Fibroblast of skin of right quadriceps (primary cell): ENCODE measurements at places on chromosomes 1 and 21.

GRCh38 chr1:86394416-86394815 is 1.7 kb downstream of the ODF2L start:
- DNase-seq, result no peak

GRCh38 chr1:157948312-157949073 is 45.0 kb upstream of the KIRREL1 start:
- DNase-seq, result peak; percentile 24

GRCh38 chr1:66336641-66336990 is 197.3 kb upstream of the SGIP1 start:
- DNase-seq, result no peak

GRCh38 chr21:26408511-26408910 is 164.6 kb downstream of the CYYR1 start:
- DNase-seq, result peak; percentile 60

DNA sequence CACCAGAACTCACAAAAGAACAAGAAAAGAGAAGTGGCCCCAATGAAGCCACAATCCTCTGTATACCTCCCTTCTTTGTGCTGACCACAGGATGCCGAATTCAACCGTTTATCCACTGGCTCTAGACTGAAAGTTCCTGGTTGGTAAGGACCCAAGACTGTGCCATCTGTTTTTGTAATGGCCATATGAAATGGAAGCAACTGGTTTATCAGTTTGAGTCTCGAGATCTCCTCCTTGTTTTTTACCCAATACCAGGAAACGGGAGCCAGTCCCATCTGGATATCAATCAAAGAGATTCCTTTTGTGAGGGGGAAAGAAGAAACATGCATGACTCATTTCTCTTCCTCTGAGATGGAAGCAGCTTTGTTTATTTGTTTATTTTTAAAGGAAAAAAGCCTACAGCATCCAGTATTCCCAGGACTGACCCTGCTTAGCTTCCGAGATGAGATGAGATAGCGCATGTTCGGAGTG is 32.4 kb upstream of the ZNF124 start:
- no peak for DNase-seq

GRCh38 chr1:203406446-203407045 is 55.6 kb upstream of the FMOD start:
- DNase-seq, result no peak

- no peak for DNase-seq
These were observed 27.5 kb upstream of the KDM4A start for GRCh38 chr1:43622471-43622870.

DNA sequence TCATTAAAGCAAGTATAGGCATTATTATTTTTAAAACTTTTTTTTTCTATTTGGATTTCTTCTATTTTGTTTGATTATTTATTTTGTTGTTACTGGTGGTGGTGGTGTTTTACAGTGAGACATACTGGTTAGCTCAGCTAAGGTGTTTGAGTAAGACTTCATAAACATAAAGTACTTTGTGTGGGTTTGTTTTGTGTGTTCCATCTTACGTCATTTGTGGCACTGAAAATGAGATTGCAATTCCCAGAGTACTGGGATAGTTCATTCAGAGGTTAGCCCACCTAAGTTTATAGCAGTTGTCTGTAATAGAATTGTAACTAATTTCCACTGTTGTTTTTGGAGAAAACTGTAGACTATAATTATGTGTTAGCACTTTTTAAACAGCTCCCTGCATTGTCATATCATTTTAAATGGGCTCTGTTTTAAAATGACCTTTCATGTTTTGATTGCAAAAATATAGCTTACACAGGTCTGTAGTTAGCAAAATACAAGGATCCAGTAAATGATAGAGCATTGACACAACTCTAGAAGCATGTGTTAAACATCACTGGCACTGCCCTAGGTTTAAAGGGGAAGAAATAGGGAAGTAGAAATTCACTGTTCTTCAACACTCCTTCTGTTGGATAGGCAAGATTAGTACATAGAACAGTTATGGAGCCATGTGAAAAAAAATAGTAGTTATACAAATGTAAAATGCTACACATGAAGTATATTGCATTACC is 171.7 kb downstream of the NFIA start:
- no peak for DNase-seq

GRCh38 chr1:223211323-223211985 is 68.4 kb upstream of the TLR5 start:
- no peak for DNase-seq

GRCh38 chr1:206461602-206462455 is 8.4 kb upstream of the IKBKE start:
- peak; percentile 69 for DNase-seq

DNA sequence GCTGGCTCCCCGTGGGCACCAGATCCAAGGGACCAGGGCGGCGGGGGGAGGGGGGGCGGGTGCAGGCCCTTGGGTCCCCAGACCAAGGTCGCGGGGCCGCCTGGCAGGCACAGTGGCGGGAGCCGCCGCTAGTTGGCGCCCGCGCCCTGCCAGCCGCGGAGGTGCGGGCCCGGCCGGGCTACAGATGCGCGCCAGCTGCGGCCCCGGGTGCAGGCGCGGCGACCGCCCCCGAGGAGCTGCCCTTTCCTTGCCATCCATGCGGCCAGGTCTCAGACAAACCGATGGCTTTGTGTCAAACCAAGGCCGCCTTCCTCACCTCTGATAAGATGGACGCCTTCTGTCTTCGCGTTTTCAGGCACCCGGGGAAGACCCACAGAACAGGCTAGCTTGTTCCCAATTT is 2.2 kb upstream of the RUNX3 start:
- DNase-seq, result no peak

DNA sequence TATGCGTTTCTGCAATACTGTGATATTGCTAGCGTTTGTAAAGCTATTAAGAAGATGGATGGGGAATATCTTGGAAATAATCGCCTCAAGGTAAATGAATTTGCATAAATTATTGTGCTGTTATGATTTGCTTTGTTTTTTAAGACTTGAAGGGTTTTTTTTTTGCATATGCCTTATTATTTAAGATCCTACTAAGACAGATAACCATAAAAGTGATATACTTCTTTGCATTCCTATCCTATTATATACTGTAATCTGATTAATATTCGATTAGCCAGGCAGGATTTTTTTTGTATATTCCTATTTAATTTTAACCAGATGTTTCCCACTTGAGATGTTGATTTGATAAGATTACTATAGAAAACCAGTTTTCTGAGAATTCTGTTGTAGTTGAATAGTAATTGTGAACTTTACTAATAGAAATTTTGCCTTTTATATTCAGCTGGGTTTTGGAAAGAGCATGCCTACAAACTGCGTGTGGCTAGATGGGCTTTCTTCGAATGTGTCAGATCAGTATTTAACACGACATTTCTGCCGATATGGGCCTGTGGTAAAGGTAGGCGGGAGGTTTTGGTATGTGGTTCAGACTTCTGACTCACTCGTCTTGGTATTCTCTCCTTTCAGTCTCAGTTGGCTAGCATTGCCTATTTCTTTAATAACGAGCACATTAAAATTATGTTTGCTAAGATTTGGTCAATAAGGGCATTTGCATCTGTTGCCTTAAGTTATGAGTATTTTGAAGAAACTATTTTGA is 56.8 kb downstream of the ZBTB17 start:
- DNase-seq, result peak; percentile 89

- no peak for DNase-seq
These were observed 5.0 kb upstream of the TRABD2B start for GRCh38 chr1:48002142-48002541.

DNA sequence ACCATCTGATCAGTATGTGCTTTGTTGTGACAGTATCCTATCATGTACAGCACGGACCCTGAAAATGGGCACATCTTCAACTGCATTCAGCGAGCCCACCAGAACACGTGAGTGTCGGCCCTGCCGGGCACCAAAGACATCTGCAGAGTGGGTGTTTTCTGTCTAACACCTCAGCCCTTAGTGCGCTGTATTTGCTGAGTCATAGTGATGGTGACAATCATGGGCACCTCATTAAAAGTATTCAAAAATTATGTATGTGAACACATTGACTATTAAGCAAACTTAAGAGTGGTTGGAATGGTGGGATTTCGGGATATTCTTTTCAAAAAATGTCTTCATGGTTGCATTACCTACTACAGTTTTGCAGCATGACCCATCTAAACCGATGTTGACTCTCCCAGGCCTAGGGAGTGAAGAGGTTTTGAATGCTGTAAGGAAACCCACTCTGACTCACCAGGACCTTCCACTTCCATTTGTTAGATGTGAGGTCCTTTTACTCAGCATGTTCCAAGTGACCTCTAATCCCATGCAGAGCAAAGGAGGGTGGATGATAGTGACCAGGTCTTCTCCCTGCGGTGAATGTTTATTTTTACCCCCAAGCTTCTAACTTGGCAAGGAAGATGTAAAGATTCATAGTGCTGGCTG is 20.1 kb downstream of the MGST3 start:
- DNase-seq, result no peak

GRCh38 chr21:36125512-36126207 is 9.2 kb upstream of the CBR3 start:
- peak; percentile 28 for DNase-seq

DNA sequence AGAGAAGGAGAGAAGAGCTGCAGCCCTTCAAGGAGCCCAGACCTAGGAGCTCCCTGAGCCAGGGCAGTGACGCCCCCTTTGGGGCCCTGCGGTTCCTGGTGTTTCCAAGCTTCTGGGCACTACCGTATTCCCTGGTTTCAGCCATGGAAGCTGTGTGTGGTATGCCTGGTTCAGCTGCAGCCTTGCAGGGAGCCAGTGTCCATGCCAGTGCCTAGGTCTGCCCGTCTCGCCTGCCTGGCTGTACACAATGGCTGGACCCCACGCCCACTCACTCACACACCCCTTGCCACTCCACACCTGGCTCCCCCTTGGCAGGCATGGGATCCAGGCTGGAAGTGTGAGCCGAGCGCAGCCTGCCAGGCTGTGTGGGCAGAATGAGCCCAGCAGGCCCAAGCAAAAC is 87.7 kb downstream of the ADARB1 start:
- DNase-seq, result no peak

GRCh38 chr1:67939186-67939743 is 106.0 kb upstream of the GNG12 start:
- DNase-seq, result no peak

DNA sequence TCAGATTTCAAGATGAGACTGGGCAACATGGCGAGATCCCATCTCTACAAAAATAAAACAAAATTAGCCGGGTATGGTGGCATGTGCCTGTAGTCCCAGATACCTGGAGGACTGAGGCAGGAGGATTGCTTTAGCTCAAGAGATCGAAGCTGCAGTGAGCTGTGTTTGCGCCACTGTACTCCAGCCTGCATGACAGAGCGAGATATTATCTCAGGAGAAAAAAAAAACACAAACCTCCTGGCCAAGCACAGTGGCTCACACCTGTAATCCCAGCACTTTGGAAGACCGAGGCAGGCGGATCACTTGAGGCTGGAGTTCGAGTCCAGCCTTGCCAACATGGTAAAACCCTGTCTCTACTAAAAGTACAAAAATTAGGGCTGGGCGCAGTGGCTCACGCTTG is 42.8 kb downstream of the XKR8 start:
- DNase-seq, result no peak

GRCh38 chr1:219090607-219091006 is 83.1 kb upstream of the LYPLAL1 start:
- DNase-seq, result no peak

GRCh38 chr1:243885806-243886205 is 35.8 kb upstream of the AKT3 start:
- no peak for DNase-seq

DNA sequence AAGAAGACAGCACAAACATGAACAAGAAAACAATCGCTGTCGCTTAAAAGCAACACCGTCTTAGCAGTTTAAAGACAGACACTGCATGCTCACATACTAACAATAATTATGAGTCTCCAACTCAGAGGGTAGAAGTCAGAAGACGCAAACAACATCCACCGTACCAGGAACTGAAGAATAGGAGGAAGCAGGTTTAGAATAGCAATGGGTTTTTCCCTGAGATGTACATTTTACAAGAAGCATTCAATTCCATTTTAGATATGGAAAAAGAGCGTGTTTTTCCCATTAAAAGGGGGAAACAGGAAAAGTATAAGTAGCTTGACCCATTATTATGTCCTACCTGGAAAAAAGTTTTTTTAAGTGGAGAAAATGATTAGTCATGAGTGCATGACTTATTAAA is 34.5 kb upstream of the KCNE1 start:
- no peak for DNase-seq

DNA sequence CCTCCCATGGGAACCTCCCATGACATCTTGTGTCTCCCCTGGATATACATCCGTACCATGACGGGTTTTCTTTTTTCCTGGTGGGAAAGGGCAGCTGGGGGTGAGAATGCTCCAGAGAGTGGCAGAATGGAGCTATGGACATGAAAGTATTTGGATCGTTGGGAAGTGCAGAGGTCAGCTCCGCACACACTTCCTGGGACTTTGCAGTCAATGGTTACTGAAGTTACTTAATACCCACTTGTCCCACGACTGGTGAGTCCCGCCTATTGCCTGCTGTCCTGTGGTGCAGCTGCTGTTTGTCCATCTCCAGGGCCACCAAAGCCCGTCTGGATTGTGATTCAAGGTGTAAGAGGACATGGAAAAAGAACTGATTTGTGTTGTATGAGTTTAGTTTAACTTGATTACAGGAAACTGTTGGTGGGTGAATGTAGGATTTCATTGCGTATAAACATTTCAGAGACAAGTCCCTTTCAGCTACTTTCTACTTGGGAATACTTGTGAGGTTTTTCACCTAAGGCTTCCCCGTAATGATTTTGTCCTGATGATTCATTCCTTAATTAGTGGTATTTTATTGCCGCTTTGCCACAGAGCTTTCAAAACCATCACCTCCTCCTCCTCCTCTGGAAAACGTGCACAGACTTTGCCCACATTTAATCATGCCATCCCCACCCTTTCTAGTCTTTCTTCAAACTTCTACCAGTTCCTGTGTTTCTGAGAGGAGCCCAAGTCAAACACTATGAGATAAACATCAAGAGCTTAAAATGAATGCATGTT is 308.8 kb downstream of the KIF26B start:
- DNase-seq, result peak; percentile 24
